ENCODE measurements at places on chromosomes 3 and 15.

- no peak for DNase-seq
Measured at GRCh38 chr3:122975924-122976293, 51.7 kb downstream of the SEMA5B start.

GRCh38 chr3:15360788-15361493 is 28.6 kb upstream of the SH3BP5 start:
- DNase-seq = no peak

- peak; percentile 61 for DNase-seq
Measured at GRCh38 chr3:184812662-184813042, 686 bp downstream of the VPS8 start.

DNA sequence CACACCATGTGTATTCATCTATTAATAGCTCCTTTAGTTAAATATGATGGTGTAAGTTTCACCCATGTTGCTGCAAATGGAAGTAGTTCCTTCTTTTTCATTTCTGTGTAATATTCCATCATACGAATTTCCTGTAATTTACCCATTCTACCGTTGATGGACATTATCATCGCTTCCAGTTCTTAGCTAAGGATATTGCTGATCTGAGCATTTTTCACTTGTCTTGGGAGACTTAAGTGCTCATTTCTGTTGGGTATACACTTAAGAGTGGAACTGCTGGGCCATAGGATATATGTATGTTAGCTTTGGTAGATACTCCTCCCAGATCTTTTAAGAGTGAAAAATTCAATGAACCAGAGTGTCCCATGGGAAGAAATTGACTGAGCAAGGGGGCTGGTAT is 11.0 kb downstream of the PLIN1 start:
- DNase-seq = no peak

- DNase-seq = no peak
Measured at GRCh38 chr15:69767191-69767590, 314.6 kb downstream of the RPLP1 start.

All from psoas muscle (tissue), 8 donors.